ENCODE measurements at places on chromosomes 1 and 21.

GRCh38 chr1:59015708-59016107, 231.9 kb upstream of the JUN start:
- DNase-seq = no peak

- DNase-seq = no peak
These were observed 8.9 kb upstream of the NEK2 start for GRCh38 chr1:211684331-211684730.

GRCh38 chr1:174535207-174535606, 87.4 kb downstream of the GPR52 start:
- no peak for DNase-seq

- DNase-seq = no peak
These were observed 945 bp downstream of the WDR3 start for GRCh38 chr1:117930484-117930883.

GRCh38 chr1:219757890-219758289, 145.0 kb upstream of the ZC3H11B start:
- no peak for DNase-seq

Data from SW 1271 (cell line).